ENCODE measurements at places on chromosomes 12 and 14.
A peak's percentile ranks its signal among the peaks of the same experiment; 100 is the strongest.

GRCh38 chr14:75003250-75004027, 718 bp downstream of the EIF2B2 start:
- DNase-seq = no peak

GRCh38 chr14:104009297-104009696, 67.0 kb upstream of the RD3L start:
- no peak for DNase-seq

GRCh38 chr12:57232156-57232756, 2.7 kb downstream of the SHMT2 start:
- no peak for DNase-seq

GRCh38 chr12:110020956-110021355, 21.7 kb downstream of the ANKRD13A start:
- DNase-seq = no peak

GRCh38 chr12:52151837-52152783, 39.7 kb downstream of the KRT80 start:
- peak; percentile 55 for DNase-seq

GRCh38 chr12:108009442-108010070, 119.5 kb upstream of the WSCD2 start:
- no peak for DNase-seq

- DNase-seq = no peak
These were observed 130.5 kb downstream of the SLC41A2 start for GRCh38 chr12:104827587-104827986.

DNA sequence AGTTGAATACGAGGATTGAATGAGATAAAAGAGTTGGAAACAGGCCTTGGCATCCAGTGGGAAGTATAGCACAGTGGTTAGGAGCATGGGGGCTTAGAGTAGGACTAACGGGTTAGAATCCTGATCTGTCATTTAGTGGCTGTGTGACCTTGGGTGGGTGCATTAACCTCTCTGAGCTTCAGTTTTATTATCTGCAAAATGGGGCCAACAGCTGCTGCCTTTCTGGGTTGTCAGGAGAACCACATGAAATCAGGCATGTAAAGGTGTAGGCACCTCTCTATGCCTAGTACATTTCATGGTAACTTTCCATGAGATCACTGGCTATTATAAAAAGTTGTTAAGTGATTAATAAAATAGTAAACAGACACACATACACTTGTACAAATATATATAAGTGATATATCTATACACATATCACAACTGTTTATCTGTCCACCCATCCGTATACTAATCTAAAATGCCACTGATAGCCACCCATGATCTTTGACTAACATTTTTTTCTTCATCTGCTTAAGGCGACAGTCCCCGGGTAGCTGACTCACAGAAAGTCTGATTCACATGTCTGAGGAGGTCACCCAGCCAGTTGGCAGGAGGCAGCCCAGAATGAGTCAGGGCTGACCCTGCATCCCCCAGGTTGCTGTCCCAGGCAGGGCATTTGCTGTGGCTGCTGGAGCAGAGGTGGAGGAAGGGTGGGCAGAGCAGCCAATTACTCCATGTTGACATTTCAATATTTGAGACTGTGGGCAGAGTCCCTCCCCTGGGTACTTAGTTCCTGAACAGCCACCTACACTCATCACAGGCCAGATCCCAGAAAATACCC, 125.6 kb upstream of the NOS1 start:
- DNase-seq = no peak

GRCh38 chr14:59190372-59190771, 1.9 kb downstream of the DAAM1 start:
- peak; percentile 19 for DNase-seq
